ENCODE measurements at places on chromosomes 6 and 20. TPM values are rescaled to one million over a fixed set of nuclear protein-coding genes. Genes with fewer than 3 reads are reported as not detected.

The ADIG gene
- not detected for total RNA-seq

The GPX6 gene
- not detected for total RNA-seq

The SIRPB1 gene
- not detected for total RNA-seq

The SSTR4 gene
- 0.07 TPM for total RNA-seq

The MLIP gene
- total RNA-seq: 0.40 TPM

The DEFB125 gene
- not detected for total RNA-seq

The ZNF391 gene
- 1.6 TPM for total RNA-seq

The CST2 gene
- total RNA-seq: 17.5 TPM

The PIGU gene
- total RNA-seq: 7.2 TPM

The FAM209B gene
- total RNA-seq: not detected

All from smooth muscle cell of the pulmonary artery (primary cell).